ENCODE measurements at places on chromosomes 3 and 15.

DNA sequence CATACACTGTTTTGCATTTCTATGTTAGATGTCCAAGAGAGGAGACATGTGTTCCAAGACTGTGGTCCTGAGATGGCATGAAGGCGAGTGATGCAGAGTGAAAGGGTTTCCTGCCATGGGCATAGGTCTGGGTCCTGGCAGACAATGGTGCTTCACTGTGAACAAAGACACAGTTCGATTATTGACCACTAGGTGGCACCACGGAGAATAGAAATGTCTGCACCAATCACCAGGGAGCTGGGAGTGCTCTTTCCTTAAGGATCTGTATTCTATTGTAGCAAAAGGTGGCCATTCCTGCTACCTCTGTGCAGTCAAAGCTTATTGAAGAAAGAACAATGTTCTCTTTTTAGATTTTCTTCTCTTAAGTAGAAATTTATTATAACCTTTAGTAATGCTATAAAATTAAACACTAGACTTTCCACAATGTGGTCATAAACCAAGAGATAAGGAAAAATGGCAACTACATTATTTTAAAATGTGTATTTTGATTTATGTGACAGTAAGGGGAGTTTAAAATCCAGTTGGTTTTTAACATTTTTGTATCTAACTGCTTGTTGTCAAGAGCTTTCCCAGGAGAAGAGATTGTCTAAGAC, 88.7 kb downstream of the GABRG3 start:
- peak; percentile 40 for DNase-seq

DNA sequence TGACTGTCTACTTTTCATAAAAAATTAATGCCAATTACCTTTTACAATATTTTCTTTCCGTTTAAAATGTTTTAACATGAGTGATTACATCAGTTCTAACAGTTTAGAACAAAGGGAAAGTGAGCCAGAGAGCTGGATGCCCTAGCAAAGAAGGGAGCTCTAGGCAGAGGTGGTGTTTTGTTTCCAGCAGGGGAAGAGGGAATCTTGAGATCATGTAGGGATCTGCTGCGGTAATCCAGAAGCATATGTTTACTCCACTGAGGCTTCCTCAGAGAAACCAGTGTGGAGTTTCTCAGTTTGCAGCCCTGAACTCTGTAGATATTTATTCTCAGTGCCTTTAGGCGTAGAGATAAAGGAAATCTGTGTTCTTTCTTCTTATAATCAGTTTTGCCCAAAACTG, 399.3 kb downstream of the NLGN1 start:
- DNase-seq, result no peak

- no peak for DNase-seq
Observed at GRCh38 chr15:85019815-85020590, 38.3 kb downstream of the PDE8A start.

GRCh38 chr3:172305552-172305951, 142.7 kb downstream of the GHSR start:
- DNase-seq, result no peak

GRCh38 chr3:188798556-188799145, 373.1 kb upstream of the TPRG1 start:
- no peak for DNase-seq

DNA sequence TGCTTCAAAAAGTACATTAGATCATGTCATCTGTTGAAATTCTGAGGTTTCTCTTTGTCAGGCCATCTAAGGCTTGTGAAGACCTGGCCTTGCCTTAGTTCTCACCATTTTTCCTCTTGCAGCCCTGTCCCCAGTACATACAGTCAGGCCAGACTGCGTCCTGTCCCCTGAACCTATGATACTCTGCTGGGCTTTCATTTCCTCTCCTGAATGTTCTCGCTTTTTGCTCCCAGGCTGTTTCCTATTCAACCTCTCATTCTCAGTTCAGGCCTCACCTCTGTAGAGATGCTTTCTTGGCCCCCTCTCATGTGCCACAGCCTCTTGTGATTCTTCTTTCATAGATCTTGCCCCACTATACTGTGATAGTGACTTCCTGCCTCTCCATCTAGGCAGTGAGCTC, 648.8 kb upstream of the KCNMB2 start:
- DNase-seq, result no peak

DNA sequence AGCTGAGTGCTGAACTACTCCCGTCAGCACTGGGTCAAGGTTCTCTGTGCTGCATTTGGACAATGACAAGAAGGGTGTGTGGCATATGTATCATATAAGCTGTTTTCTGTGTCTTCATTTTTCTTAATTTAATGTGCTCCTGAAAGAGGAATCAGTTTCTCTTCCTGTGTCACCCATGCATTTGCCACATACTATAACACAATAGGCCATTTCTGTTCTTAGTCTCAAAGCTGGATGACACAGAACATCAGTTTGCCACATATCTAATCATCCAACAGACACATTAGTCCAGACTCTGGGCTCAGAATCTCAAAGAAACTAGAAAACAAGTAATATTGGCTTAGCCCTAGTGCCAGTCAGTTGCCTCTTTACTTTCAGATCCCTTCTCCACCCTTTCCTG, 34.1 kb downstream of the CEP19 start:
- DNase-seq, result no peak

- DNase-seq, result no peak
Observed at GRCh38 chr3:71341721-71342120, 241.8 kb downstream of the FOXP1 start.

GRCh38 chr3:124007186-124007585, 15.3 kb upstream of the ROPN1 start:
- no peak for DNase-seq

GRCh38 chr3:11548721-11549131, 95.0 kb downstream of the VGLL4 start:
- no peak for DNase-seq

GRCh38 chr3:125322166-125322565, 53.0 kb downstream of the ZNF148 start:
- DNase-seq, result peak; percentile 66

GRCh38 chr3:25885544-25885943, 95.7 kb downstream of the OXSM start:
- no peak for DNase-seq

- DNase-seq, result no peak
Observed at GRCh38 chr15:49637857-49638256, 17.0 kb downstream of the DTWD1 start.

DNA sequence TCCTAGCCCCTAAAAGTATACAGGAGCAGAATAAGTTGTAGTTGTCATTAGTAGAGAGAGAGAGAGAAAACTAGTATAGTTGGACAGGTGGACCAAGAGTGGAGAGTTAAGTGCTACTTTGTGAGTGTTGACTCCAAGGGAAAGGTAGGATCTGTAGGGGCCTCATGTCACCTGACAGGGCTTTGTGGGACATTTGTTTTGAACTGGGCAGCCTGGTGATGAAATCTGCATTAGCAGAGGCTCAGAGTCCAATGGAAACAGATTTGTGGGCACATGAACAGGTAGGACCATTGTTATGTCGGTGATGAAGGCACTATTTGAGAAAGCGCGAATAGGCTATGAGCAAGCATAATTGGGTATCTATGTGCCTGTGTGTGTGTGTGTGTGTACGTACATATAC, 43.5 kb downstream of the SGO1 start:
- DNase-seq, result no peak

DNA sequence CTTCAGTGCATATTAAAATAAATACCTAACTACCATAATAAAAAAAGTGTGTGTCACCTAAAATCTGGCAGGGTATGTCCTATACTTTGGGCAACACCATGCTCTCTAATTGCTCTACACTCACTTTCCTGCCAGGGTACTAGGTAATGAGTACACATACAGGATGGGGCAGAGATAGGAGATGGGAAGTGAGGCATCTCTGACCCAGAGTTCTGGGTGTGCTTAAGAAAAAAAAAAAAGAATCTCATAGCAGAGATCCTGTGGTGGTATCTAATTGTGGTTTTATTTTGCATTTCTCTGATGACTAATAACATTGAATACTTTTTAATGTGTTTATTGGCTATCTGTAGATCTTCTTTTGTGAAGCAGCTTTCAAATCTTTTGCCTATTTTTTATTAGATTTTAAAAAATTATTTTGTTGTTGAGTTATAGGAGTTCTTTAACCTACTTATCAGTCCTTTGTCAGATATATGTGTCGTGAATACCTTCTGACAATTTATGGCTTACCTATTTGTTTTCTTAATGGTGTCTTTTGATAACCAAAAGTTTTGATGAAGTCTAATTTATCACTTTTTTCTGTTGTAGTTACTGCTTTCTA, 48.0 kb downstream of the EEFSEC start:
- DNase-seq, result no peak

DNA sequence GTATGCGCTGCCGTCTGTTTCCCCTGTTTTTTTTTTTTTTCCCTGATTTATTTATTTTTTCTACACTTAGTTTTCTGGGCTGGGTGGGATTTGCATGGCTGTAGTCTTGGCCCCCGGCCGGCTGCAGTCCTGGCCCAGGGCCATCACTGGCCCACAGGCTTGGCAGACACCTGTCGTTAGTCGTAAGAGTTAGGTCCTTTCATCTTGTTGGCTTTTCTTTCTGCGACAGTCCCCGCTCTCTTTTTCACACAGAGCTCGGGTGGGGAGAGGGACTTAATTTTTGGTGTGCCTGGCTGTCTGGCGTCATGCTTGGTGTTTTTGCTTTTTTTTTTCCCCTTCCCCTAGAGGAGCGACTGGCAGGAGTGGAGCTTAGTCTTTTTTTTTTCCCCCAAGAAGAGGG, 183.4 kb downstream of the KLF13 start:
- no peak for DNase-seq

DNA sequence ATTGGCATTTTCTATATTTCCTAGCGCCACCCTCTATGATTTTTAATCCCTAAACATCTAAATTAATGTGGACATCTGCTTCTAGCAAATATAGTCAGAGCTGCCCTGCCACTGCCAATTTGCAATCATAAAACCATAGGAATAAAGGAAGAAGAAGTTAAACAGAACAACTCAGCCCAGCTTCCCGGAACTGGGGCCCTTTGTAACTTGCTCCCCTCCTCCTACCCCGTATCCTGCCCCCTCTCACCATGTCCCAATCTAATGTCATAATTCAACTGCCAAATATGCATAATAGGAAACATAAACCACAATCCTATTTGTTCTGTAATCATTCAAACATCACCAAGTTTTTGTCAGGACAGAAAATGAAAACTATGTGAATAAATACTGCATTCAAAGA, 74.4 kb upstream of the ACP3 start:
- no peak for DNase-seq

DNA sequence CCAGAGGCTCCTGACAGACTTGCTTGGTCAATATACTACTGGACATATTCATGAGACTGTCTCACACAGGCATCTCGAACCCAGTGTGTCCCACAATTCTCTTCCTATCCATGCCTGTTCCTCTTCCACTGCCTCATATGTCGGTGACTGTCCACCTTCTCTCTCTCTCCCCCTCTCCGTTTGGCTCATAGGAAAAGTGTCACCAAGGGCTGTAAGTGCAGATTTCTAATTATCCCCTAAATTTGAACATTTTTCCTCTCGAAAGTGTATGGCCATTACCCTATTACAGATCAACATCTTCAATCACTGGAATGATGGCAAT, 22.5 kb upstream of the MUC20 start:
- DNase-seq, result no peak

- no peak for DNase-seq
Observed at GRCh38 chr3:39210078-39210477, 17.7 kb upstream of the XIRP1 start.

DNA sequence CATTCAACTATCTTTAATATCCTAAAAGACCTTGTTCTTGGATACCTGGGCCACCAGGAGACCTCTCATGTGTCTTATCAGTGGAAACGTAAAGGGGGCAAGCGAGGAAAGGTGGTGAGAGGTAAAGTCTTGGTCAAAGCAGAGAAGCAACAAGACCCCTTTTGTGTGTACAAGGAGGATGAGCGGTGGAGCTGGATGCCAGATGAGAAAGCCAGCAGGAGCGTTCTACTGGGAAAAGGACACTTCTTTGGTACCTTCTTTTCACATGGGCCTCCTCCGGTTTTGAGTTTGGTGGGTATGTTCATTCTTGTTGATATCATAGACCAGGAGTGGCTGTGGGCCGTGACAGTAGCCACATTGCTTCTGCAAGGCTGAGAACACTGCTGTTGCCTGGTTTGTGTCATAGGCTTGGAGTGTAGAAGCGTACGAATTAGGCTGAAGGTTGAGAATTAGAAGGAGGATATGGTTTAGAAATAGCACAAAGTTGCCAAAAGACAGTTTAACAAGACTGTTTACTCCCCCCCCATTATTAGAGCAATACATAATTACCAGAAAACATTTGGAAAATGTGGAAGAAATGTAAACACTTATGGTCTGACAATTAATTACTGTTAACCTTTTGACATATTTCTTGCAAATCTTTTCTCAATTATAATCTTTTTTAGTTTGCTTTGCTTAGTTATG, 46.8 kb upstream of the VILL start:
- DNase-seq, result no peak

DNA sequence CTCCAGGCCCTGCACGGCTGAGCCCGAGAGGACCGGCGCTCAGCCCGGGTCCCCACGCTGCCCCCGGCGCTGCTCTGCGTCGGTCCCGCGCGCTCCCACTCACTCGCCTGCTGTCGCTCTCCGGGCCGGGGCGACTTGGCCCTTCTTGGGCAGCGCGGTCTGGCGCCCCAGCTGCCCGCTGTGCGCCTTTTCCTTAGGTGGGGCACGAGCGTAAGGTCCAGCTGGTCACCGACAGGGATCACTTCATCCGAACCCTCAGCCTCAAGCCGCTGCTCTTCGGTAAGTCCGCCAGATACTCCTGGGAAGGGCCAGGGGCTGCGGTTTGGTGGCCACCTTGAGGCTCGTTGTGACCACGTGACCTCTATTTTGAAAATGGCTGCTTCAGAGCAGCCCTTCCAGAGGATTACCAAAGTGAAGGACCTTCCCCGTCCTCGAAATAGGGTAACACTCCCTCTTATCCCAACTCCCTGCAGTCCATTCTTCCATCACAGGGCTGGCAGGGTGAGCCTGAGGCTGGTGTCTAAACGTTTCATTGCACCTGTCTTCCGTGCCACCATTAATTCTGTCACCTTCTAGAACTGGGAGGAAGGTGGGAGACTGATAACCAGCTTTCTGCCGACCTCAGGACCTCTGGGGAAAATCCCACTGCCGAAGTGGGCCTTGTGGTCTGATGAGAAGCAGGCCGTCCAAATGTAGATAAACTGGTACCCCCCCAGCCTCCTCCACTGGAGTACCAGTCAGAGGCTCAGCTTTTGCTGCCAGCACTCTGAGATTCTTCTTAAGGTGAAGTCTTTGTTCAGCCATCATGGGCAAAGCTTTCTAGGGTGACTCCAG, 812 bp downstream of the P4HTM start:
- no peak for DNase-seq

DNA sequence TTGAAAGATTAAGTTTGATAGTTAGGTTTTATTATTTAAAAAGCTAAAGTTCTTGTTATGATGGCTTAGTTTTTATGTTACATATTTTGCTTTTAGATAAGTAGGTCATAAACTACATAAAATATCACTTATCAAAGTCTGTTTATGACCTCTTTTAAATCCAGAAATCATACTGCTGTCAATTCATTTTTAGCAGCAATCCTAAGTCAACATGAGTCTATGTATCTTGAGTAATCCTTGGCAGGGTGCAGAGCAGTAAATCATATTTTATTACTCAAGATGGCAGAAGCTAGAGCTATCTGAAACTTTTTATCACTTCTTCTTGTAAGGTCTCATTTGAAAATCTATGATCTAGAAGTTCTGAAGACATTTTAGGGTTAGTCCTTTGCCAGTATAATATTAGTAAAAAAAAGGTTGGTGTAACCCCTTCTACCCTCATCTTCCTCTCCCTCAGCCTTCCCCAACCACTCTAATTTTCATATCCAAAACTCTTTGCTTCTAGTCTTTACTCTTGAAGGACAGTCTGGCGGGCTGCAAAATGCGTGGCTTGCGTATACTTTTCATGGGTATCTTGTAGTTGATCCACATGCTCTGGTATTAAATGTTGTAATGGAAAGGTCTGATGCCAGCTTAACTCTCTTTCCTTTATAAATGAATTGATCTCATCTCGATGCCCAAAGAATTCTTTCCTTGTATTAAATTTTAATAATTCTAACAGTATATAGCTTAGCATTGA, 134.0 kb upstream of the THRB start:
- no peak for DNase-seq

All from right renal cortex interstitium (tissue), 3 donors.